ENCODE measurements at places on chromosomes 13 and 19. TPM values are rescaled to one million over a fixed set of nuclear protein-coding genes. Genes with fewer than 3 reads are reported as not detected.

Gene UBL5
- total RNA-seq, result 426 TPM

Gene CDC42EP5
- total RNA-seq, result 0.51 TPM

Gene ZNF345
- total RNA-seq, result 0.34 TPM

Gene OR4F17
- not detected for total RNA-seq

Gene ZNF99
- not detected for total RNA-seq

Gene DNAAF3
- 8.6 TPM for total RNA-seq

Gene GZMM
- 0.23 TPM for total RNA-seq

Gene PTPRH
- 4.3 TPM for total RNA-seq

Gene MUC16
- 0.06 TPM for total RNA-seq

Gene CASP14
- not detected for total RNA-seq

Gene ACP7
- total RNA-seq, result 0.14 TPM

Gene NALCN
- total RNA-seq, result 4.1 TPM

Gene CEACAM8
- total RNA-seq, result not detected

Gene KLK2
- not detected for total RNA-seq

Gene CGB3
- not detected for total RNA-seq

Gene TINCR
- 3.1 TPM for total RNA-seq

Measured in A549 treated with RU486 at 1 μM for 4 hours (cell line).